Esophagus muscularis mucosa (tissue), 4 donors: ENCODE measurements at places on chromosomes 1 and 21.

- H3K4me1 ChIP-seq = no peaks in the 10 kb centered on the region
- no peak overlapping the region for H3K4me3 ChIP-seq
- no peaks in the 10 kb centered on the region for H3K36me3 ChIP-seq
Measured at GRCh38 chr1:212916481-212917133, 33.7 kb upstream of the VASH2 start.

DNA sequence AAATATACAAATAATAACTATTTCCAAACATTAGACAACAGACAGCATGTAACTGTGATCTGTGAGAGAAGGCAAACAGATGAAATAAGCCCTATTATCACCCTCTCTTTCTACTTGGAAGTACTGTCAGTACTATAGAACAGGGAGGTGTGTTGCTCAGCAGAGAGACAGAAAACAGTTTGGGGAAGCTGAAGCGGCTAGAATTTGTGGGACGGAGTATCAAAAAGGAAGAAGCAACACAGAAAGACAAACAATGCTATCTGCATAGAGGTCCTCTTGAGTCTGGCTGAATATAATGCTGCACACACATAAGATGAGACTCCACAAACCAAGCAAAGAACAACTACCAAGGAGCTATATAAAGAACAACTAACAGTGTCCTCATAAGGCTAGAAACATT, 59.4 kb downstream of the ZZZ3 start:
- no peaks in the 10 kb centered on the region for H3K27me3 ChIP-seq
- DNase-seq = no peak
- H3K36me3 ChIP-seq = peaks cover 12% of the 10 kb centered on the region
- H3K27ac ChIP-seq = no peak overlapping the region
- H3K4me1 ChIP-seq = no peaks in the 10 kb centered on the region
- no peak overlapping the region for H3K4me3 ChIP-seq

GRCh38 chr1:201491896-201492511, 14.9 kb downstream of the CSRP1 start:
- peaks cover 84% of the 10 kb centered on the region for H3K36me3 ChIP-seq
- DNase-seq = no peak
- peak overlapping the region; percentile 8 for H3K4me3 ChIP-seq
- H3K27me3 ChIP-seq = no peaks in the 10 kb centered on the region
- peak overlapping the region; percentile 99 for H3K27ac ChIP-seq

DNA sequence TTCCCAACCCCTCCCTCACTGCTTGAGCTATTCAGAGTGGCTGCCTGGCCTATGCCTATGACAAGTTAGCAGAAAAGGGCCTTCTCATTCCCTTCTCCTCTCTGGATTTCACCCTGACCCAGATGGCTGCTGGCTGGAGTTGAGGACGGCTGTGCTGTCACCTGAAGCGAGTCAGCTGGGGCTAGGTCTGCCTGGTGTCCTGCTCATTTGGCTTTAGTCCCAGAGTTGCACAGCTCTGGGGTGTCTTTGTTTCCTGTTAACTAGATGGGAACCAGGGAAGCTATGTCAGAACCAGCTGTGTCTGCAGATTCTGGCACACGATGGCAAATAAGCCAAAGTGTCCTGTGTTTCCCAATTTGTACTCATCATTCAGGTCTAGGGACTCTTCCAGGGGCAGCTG, 52.9 kb downstream of the CNIH3 start:
- no peak overlapping the region for H3K4me3 ChIP-seq
- peaks cover 5% of the 10 kb centered on the region for H3K4me1 ChIP-seq
- no peaks in the 10 kb centered on the region for H3K36me3 ChIP-seq
- no peaks in the 10 kb centered on the region for H3K27me3 ChIP-seq
- no peak overlapping the region for H3K27ac ChIP-seq
